Stimulated activated naive CD8-positive, alpha-beta T cell treated with anti-CD3 and anti-CD28 coated beads, Interleukin-15, Interleukin-2, amounts not matched to agents 100 U/mL and 50 U/mL, for 24 hours (primary cell): ENCODE measurements at places on chromosomes 2 and 18.

- DNase-seq, result no peak
These were observed 328.2 kb downstream of the SETBP1 start for GRCh38 chr18:45008694-45009413.

GRCh38 chr2:240728827-240729226 is 37.2 kb downstream of the AQP12A start:
- DNase-seq, result no peak

DNA sequence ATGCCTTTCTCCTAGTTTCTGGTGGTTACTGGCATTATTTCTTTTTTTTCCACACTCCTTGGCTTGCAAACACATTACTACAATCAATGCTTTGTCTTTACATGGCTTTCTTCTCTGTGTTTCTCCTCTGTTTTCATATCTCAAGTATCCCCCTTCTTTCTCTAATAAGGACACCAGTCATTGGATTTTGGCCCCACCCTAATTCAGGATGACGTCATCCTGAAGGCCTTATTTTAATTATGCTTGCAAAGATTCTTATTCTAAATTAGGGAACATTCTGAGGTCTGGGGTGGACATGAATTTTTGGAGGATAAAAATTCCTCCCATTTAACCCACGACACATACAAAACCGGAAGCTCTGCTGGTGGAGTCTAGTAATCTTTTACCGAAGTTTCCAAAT is 1556.6 kb downstream of the DPP10 start:
- no peak for DNase-seq

GRCh38 chr2:157725846-157726245 is 97.2 kb upstream of the ACVR1C start:
- no peak for DNase-seq

DNA sequence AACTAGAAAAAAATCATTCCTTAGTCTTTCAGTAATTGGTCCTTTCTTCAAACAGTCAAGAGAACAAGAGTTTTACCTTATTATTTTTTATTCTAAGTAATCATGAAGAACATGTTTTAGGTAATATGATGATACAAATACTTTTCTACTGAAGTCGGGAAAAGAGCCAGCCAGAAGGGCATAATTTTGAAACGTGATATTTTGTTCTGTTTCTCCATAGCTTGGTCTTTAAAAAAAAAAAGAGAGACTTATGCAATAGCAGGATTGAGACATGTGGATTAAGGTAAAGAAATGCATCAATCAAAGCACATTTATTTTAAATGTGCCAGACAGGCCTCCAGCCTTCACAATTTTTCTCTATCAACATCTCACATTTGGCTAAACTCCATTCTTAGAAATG is 1016.8 kb downstream of the CNTNAP5 start:
- DNase-seq, result no peak

GRCh38 chr2:121911036-121911435 is 155.6 kb downstream of the TSN start:
- DNase-seq, result no peak
